ENCODE measurements at places on chromosomes 13 and 19.

GRCh38 chr13:44710576-44710975 lies 134.4 kb upstream of the TSC22D1 start:
- no peak for DNase-seq

- peak; percentile 47 for DNase-seq
Measured at GRCh38 chr19:35738021-35738886, 4.0 kb downstream of the IGFLR1 start.

DNA sequence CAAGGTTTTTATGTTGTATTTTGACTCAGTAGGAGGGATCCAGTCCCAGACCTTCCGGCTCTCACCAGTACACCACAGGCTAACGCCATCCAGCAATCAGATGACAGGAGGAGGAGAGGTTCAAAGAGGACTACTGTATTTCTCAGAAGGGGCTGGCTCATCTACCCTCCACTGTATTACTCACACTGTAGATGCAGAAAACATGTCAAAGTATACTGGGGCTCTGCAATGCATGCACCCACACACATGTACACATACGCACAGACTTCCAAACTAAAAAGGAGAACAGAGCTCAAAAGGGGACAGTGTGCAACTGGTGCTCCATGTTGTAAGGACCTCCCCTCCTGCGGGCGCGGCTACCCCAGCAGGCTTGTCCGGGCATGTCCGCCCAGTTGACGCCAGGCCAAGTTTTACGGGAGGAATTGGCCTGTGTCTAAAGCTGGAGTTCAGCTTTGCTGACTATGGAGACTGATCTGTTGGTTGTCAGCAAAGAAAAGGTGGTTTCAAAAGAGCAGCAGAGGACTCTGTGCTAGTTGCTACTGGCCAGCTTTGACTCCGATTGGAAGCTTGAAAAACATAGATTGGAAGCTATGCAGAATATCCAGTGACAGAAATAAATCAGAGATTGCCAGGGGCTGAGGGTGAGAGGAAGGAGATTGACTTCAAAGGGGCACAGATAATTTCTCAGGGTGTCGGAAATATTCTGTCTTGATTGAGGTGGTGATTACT lies 314.2 kb downstream of the DLEU7 start:
- peak; percentile 94 for DNase-seq

- no peak for DNase-seq
Measured at GRCh38 chr13:100794575-100794974, 120.0 kb upstream of the TMTC4 start.

DNA sequence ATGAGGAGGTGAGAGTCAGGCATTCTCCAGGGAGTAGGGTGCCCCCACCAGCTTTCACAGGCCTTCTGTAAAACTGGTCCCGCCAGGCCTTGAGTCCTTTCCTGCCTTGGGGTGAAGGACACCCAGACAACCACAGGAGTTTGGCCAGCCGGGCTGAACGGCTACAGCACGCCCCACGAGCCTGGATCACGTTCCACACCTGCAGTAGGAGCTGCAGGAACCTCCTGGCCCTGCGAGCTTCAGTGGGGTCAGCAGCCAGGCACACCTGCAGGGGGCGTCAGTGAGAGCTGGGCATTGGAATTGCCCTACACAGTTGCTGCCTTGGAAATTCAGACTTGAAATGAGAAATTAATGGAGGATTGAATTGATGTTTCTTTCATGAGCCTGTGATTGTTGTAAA lies 45.7 kb downstream of the COL4A2 start:
- no peak for DNase-seq

GRCh38 chr13:66673401-66673800 lies 556.7 kb downstream of the PCDH9 start:
- no peak for DNase-seq

DNA sequence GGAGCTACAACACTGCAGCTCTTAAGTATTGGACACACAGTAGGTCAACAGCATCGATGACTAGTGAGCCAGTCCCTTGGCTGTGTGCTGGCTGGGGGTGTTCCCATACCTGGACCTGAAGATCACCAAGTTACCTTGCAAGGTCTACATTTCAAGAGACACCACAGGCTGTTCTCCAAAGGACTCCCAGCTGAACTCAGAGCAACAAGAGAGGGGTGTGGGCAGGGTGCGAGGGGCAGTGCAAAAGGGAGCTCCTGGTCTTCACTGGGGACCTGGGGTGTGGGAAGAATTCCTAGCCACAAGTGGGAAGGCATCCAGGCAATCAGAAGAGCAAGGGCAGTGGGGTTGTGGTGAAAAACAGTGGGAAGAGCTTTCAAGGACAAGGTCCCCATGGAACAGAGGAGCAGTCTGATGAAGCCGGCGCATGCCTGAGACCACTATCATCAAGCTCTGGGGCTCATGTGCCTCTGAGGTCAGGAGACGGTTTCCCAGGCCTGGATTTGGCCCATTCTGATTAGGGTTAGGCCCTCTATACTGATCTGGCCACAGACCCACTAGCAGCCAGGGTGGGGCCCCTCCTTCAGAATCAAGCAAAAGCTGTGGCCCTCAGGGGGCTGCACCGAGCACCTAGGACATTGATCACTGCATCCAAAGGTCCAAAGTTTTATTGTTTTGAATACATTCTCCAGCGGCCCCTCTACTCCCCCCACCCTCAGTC lies 4.7 kb upstream of the GSK3A start:
- DNase-seq, result no peak

DNA sequence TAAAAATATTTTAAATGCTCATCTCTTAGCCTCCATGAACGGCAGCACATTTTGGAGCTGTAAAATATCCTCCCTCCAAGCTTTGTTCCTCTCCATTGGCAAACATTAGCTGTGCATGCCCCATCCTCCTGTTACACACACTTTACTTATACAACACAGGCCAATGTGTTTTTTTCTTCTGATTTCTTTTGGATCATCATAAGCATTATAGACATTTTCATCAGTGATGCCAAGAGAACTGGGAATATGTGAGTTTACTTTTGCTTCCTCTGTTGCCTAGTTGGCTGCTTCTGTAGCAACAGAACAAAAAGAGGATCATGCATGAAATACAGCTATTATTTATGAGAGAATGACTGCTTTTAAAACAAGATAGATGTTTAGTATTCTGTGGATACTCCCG lies 142.6 kb downstream of the PCDH9 start:
- DNase-seq, result no peak

DNA sequence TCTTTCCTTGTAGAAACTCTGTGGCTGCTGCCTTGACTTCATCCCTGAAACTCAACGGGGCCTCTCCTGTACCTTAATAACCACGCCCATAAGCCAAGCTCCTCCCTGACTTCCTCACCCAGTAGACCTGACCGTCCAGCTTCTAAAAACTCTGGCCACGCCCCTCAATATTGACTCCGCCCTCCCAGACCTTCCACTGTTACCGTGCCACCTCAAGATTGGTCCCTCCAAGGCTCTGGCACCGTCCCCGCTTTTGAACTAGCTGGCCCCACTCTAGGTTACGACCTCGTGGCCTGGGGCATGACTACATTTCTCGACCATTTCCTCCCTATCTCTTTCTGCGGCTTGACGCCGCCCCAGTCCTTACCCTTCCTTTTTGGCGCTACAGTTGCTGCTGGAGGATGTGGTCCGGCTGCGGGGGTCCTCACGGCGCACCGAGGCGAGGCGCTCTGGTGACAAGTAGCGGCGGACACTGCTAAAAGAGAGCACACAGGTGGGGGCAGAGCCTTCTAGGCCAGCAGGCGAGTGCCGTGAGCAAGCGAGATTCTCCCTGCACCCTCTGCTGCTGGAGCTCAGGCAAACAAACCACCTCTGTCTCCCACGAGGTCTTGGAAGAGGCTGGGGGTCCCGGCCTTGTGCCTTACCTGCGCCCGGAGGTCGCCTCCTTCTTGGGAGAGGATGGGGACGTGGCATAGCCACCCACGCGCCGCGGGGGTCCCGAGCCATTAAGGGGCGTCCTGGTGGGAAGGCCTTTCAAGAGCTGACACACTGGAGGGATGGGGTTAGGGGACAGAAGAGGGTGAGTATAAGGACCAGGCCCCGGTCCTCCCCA lies 2.3 kb upstream of the EML2 start:
- peak; percentile 79 for DNase-seq

DNA sequence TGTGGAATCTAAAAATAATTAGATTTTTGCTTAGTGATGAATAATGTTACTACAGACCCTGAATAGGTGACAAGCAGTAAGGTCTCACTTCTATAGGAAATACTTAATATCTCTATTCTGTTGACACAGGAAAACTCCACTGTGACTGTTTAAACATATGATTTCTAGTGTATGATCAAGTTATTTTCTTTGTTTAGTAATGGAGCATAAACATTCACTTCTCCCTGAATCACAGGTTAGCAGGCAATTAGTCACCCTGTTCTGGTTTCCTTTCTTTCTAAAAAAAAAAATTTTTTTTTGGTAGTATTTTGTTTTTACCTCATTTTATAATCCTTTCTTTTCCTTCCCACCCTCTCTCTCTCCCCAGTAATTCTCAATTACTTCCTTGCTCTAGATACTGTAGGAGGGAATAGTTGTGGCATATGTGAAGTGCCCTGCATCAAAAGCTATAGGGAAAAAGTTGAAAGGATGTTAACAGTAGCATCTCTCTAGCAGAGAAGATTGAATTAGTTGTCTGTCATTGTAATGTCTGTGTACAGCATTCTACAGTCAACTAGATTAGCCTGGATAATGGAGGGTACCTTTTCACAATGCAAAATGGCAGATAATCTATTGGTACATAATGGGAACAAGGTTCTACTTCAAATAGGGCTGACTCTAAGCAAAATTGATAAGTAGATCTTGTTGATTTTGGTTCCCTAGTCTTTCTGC lies 3.5 kb downstream of the HS6ST3 start:
- no peak for DNase-seq

GRCh38 chr19:6577476-6578125 lies 13.3 kb downstream of the CD70 start:
- no peak for DNase-seq

DNA sequence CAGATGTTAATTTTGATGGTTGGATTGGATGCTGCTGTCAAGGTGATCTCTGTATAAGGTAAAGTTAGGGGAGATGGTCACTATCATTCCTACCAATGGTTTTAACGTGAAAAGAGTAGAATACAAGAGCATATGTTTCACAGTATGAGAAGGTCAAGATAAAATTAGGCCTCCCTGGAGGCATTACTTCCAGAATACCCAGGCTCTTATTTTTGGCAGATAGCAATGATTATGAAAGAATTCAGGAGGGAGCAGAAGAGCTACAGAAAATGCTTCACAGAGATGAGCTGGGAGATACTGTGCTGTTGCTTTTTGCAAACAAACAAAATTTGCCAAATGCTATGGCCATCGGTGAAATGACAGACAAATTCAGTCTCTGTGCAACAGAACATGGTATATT lies 547.5 kb upstream of the SPRY2 start:
- DNase-seq, result no peak

DNA sequence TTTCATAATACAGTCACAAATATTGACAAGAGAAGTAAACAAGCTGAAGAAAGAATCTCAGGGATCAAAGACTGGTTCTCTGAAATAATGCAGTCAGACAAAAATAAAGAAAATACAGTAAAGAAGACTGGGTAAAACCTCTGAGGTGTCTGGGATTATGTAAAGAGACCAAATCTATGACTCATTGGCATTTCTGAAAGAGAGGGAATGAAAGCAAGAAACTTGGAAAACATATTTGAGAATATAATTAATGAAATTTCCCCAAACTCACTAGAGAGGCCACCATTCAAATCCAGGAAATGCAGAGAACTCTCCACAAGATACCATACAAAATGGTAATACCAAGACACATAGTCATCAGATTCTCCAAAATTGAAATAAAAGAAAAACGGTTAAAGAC lies 53.0 kb upstream of the GPC6 start:
- DNase-seq, result no peak

DNA sequence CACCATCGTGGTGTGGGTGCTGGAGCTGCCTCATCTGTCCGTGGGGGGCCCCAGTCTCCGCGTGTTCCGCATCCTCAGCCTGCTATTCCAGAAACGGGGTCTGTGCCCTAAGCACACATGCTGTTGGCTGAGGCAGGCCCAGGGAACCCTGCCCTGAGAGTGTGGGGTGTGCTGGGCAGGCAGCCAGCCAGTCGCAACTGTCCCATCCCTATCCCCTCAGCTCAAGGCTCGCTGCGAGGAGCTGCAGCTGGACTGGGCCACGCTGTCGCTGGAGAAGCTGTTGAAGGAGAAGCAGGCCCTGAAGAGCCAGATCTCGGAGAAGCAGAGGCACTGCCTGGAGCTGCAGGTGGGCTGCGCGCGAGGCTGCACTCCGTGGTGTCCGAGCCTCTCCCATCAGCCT lies 21.9 kb downstream of the PLEKHJ1 start:
- DNase-seq, result no peak

- DNase-seq, result no peak
Measured at GRCh38 chr13:39410096-39410901, 192.7 kb downstream of the LHFPL6 start.

DNA sequence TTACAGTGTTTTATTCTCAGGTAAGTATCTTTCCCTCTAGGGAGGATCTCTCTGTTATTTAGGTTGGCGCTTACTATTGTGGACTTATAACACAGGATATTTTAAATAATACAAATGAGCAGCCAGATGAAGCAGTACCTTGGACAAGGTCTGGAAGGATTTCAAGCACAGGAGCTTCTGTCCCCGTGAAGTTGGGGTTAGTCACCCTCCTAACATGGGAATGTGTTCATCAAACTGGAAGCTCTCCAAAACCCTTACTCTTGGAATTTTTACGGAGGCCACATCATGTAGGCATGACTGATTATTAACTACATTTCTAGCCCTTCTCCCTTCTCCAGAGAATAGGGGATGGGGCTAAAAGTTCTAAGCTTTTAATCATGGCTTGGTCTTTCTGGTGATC lies 38.3 kb upstream of the SPRY2 start:
- no peak for DNase-seq

DNA sequence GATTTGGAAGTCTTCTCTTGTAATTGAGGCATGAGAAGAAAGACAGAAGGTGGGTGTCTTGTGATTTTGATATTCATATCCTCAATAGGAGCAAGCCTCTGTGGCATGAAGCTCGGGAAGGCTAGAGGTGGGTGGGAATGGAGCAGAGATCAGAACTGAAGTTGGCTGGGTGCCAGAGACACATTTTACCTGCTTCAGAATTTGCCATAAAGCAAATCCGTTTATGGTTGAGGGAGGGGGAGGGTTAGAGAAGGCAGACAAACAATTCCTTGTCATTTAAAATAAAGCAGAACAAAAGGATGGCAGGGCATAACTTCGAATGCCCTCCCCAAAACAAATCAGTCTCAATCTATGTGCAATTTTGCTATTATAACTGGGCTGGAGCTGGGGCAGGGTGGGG lies 305.9 kb downstream of the KLF5 start:
- DNase-seq, result no peak

GRCh38 chr13:73702419-73703071 lies 431.7 kb downstream of the KLF12 start:
- DNase-seq, result no peak

- no peak for DNase-seq
Measured at GRCh38 chr19:41863209-41863931, 3.3 kb downstream of the RPS19 start.

DNA sequence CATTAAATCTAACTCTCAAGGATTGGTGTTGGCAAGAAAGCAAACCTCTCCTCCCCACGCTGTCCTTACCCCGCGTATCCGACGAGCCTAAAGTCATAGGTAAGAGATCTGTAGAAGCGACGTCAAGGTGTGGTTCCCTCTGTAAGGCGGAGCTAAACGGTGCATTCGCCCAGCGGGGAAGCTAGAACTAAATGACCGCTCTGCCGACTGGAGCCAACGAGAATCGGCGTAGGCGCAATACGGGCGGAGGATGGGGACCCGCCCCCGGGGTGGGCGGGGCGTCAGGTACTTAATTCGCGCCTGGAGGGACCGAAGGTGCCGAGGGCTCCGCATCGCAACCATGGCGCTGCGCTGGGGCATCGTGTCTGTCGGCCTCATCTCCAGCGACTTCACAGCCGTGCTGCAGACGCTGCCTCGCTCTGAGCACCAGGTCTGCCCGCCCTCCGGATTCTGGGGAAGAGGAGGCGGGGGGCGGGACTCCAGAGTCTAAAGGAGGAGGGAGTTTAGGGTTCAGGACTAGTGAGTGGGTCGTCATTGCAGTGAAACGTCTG lies at the start of gene DHDH:
TSS of gene DHDH (plus strand) at position 318 of the 551 bp plus-strand sequence. CDS start at position 341, 23 bp downstream.
- DNase-seq, result peak; percentile 65
